ENCODE measurements at places on chromosomes 6 and 20.

GRCh38 chr6:15538766-15539495 is 123.9 kb downstream of the DTNBP1 start:
- DNase-seq = no peak

GRCh38 chr20:45235995-45236394 is 14.8 kb downstream of the SEMG2 start:
- no peak for DNase-seq

GRCh38 chr20:4153251-4153650 is 137.9 kb upstream of the RNF24 start:
- DNase-seq = no peak

DNA sequence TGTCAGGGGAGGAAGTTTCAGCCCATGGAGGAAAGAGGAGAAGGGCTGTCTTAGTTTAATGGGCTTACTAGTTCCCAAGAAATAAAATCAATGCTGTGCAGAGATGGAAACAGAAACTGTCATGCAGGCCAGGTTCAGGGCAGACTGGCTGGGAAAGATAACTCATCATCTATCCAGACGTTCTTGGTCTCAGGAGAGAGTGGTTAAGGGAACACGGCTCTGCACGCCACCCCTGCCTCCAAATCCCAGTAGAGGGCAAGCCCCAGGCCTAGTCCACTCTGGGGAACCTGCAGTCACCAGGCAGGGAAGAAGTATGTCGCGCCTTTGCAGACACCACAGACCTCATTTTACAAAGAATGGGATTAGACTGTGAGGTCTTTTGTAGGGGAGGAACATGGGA is 12.5 kb downstream of the ALDH8A1 start:
- peak; percentile 54 for DNase-seq
